ENCODE measurements at places on chromosomes 12 and 14. TPM values are rescaled to one million over a fixed set of nuclear protein-coding genes. Genes with fewer than 3 reads are reported as not detected.

NRXN3 gene
- 0.63 TPM for total RNA-seq

CELA1 gene
- total RNA-seq: not detected

TTC8 gene
- total RNA-seq: 15.8 TPM

SLCO1B1 gene
- total RNA-seq: not detected

AEBP2 gene
- total RNA-seq: 17.0 TPM

GPD1 gene
- 0.14 TPM for total RNA-seq

KCNC2 gene
- not detected for total RNA-seq

SLC38A4 gene
- total RNA-seq: 0.63 TPM

GARIN6 gene
- total RNA-seq: not detected

EVL gene
- total RNA-seq: 17.3 TPM

TAS2R9 gene
- not detected for total RNA-seq

COX8C gene
- not detected for total RNA-seq

TMEM121 gene
- 4.5 TPM for total RNA-seq

DNAJC22 gene
- total RNA-seq: 0.35 TPM

PYGL gene
- total RNA-seq: 115 TPM

GZMB gene
- total RNA-seq: not detected

DLGAP5 gene
- 23.9 TPM for total RNA-seq

IL22 gene
- total RNA-seq: not detected

CLEC2A gene
- total RNA-seq: not detected

KLHL33 gene
- not detected for total RNA-seq

C1R gene
- total RNA-seq: 8.8 TPM

C12orf54 gene
- total RNA-seq: 2.6 TPM

IFNG-AS1 gene
- not detected for total RNA-seq

FOXN4 gene
- not detected for total RNA-seq

SLC16A7 gene
- total RNA-seq: 3.0 TPM

TSPAN8 gene
- not detected for total RNA-seq

HOXC11 gene
- not detected for total RNA-seq

TAS2R19 gene
- 0.65 TPM for total RNA-seq

Measured in airway epithelial cell (primary cell).